A549 treated with CpdA at 1 μM for 4 hours (cell line): ENCODE measurements at places on chromosomes 1 and 21. TPM values are rescaled to one million over a fixed set of nuclear protein-coding genes. Genes with fewer than 3 reads are reported as not detected.

The SIK1 gene
- total RNA-seq = 10.9 to 17.9 TPM (median 12.8 TPM) in 5 replicates

The SPRR2G gene
- not detected in 5 replicates for total RNA-seq

The FMO4 gene
- total RNA-seq = 0.44 to 0.86 TPM (median 0.57 TPM) in 5 replicates

The SLC45A1 gene
- 2.1 to 3.5 TPM (median 2.5 TPM) in 5 replicates for total RNA-seq

The RAB42 gene
- 1.1 to 2.8 TPM (median 2.3 TPM) in 5 replicates for total RNA-seq

The C1QC gene
- total RNA-seq = not detected in 5 replicates

The ARHGEF19 gene
- 5.7 to 7.8 TPM (median 6.4 TPM) in 5 replicates for total RNA-seq

The OR4F16 gene
- total RNA-seq = not detected in 5 replicates

The PLEKHG5 gene
- total RNA-seq = 2.8 to 5.2 TPM (median 3.8 TPM) in 5 replicates

The NR5A2 gene
- 6.2 to 8.4 TPM (median 6.5 TPM) in 5 replicates for total RNA-seq

The CCNL2 gene
- 47.3 to 61.0 TPM (median 48.3 TPM) in 5 replicates for total RNA-seq

The RHEX gene
- not detected in 5 replicates for total RNA-seq

The SLAMF7 gene
- 1.8 to 4.2 TPM (median 2.6 TPM) in 5 replicates for total RNA-seq

The S100A12 gene
- not detected in 5 replicates for total RNA-seq

The GJA5 gene
- not detected in 5 replicates for total RNA-seq

The PLA2G2C gene
- total RNA-seq = not detected in 5 replicates

The ATP1A4 gene
- total RNA-seq = not detected in 5 replicates

The TAL1 gene
- total RNA-seq = not detected in 5 replicates

The URB1 gene
- total RNA-seq = 10.7 to 13.7 TPM (median 12.0 TPM) in 5 replicates

The DSCAM gene
- not detected in 5 replicates for total RNA-seq

The DISP3 gene
- total RNA-seq = 0.24 to 0.55 TPM (median 0.28 TPM) in 5 replicates

The OLIG2 gene
- total RNA-seq = not detected in 5 replicates

The S100A6 gene
- total RNA-seq = 3,123 to 3,674 TPM (median 3,479 TPM) in 5 replicates

The LAPTM5 gene
- total RNA-seq = 0.10 to 0.23 TPM (median 0.19 TPM) in 4 of 5 replicates, not detected in the other

The CBR3 gene
- 13.2 to 16.8 TPM (median 15.4 TPM) in 5 replicates for total RNA-seq
